SHP77 treated with DMSO at 0.1 percent for 48 hours (cell line): ENCODE measurements at places on chromosomes 2 and 18.
A peak's percentile ranks its signal among the peaks of the same experiment; 100 is the strongest.

DNA sequence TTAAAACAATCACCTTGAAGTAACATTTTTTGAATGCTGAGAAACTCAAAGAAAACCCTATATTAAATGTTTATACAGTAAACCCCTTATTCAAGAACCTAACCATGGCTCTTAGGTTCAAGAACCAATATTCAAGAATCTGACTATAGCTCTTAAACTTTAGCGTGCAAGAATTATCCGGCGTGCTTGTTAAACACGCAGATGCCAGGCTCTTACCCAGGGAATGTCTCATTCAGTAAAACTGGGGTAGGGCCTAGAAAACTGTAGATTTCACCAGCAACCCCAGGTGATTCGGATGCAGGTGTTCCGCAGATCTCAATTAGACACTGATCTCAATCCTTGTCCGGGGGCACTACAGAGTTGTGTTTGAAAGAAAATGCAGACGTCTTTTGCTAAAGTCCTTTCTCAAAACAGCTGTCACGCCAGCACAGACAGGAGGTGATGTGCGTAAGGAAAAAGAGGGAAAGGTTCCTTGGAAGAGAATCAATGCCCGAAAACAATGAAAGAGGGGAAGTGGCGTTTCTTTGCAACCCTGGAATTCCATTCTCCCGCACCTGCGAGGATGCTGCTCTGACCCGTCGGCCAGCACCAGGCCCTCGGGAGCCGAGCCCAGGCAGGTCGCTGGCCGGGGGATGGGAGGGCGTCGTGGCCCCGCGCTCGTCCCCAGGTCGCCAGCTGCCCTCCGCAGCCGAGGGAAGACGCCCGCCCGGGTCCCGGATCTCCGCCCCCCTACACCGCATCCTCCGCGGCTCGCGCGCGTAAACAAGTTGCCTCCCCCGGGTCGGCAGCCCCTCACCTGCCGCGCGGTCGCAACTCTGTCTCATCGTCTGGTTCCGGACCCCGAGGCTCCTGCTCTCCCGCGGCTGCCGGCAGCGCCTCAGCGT, 851 bp downstream of the EIF2AK3 start:
- no peak for DNase-seq

GRCh38 chr18:34448662-34449061, 223.9 kb upstream of the NOL4 start:
- no peak for DNase-seq

GRCh38 chr2:190185380-190185779, 122.9 kb upstream of the MSTN start:
- no peak for DNase-seq

DNA sequence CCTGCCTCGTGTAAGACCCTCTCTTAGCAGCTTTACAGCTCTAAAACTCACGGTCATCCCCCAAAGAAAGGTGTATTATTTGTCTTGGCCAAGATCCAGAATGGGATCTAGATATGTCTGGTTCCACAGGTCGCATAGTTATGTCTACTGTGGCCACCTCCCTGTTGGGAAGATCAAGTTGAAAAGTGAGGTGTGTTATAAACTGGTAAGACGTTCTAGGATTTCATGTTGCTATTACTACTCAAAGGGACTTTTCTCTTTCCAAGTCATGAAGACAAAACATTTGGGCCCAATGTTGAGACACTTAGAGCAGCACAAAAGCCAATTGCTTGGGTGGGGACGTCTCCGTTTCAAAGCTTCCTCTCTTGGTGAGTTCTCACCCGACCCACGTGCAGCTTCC, 766.0 kb downstream of the RNF144A start:
- no peak for DNase-seq

- DNase-seq: no peak
Measured at GRCh38 chr2:237931205-237931721, 35.6 kb upstream of the UBE2F start.

- no peak for DNase-seq
Measured at GRCh38 chr18:63220903-63221302, 98.7 kb downstream of the BCL2 start.

DNA sequence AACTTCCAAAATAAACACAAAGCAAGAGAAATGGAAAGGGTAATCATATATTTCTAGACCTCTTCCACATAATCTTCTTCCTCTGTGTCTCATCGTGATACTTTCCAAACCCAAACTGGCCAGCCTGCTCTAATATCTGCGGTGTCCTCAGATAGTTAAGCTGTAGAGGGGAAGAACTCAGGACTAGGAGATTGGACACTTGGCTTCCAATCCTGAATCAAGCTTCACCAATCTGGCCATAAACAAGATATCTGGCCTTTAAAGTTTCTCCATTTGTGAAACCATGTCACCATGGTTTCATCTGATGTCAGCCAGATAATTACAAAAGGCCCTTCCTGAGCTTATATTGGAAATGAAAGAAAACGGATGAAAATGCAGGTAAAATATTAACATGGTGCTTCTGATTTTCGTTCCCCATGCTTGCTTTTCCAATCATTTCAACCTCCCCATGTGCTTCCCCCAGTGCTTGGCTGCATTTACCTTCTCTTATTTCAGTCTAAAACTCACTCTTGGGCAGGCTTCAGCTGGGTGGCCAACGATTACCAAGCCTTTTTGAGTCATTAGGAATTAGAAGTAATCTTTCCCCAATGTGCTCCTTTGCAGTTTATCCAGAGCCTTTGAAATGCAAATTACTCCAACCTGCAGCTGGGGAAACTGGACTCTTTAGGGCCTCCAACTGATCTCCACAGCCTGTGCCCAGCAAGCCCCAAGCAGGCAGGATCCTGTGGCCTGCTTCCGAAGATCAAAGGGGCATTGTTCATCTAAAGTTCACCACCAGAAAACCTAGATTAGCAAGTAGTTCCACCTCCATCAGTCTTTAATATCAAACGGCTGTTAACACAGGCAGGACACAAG, 44.5 kb upstream of the MYCN start:
- no peak for DNase-seq

DNA sequence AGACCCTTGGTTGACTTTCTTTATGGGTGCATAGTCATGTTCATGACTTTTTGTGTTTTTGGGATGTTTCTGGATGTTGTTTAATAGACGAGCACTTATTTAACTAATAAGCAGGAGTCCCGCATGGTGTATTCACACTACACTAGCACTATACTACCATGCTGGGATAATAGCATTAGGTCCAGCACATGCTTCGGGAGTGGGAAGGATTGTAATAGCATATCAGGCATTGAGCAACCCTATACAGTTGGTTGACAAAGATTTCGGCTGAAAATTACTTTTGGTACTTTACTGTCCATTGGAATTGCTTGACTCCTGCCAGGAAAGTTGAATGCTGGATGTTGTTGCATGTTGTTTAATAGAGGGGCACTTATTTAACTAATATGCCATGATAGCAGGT, 2.8 kb downstream of the SH3RF3 start:
- DNase-seq: no peak

- DNase-seq: no peak
Measured at GRCh38 chr2:45889620-45890370, 238.3 kb downstream of the PRKCE start.

DNA sequence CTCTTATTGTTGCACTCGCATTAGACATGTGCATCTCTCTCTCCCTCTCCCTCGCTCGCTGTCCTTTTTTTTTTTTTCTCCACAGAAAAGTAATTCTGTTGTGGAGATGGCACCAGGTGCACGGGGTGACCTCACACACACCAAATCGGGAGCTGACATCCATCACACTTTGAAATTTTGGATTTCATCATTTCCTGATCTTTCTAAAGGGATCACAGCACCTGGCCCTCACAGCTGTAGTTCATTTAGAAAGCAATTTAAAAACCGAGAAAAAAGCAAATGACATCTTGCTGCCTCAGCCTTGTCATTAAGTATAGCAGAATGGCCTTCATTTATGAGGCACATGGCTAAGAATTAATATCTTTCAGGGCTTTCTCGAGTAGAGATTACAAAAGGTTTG, 717.2 kb downstream of the RNF144A start:
- peak; percentile 94 for DNase-seq

- DNase-seq: no peak
Measured at GRCh38 chr18:14100503-14101286, 31.5 kb downstream of the ZNF519 start.

GRCh38 chr2:72859831-72860262, 27.4 kb upstream of the SPR start:
- peak; percentile 32 for DNase-seq

DNA sequence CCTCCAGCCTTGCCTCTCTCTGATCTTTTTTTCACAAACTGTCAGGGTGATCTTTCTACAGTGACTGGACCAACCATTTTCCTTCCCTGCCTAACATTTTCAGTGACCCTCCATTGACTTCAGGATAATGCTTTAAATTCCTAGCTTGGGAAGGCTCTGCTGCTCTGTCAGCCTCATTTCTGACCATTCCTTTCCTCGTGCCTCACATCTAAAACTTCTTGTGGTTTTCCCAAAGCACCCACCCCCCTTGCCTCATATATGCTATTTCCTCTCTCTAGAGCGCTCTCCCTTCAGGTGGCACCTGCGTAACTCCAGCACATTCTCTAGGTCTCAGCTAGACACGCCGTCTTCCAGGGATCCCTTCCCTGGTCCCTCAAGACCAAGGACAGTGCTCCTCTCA, 37.2 kb downstream of the DRC1 start:
- DNase-seq: no peak

GRCh38 chr18:12637901-12638643, 19.8 kb downstream of the SPIRE1 start:
- DNase-seq: no peak
